Stimulated activated CD8-positive, alpha-beta memory T cell treated with anti-CD3 and anti-CD28 coated beads, Interleukin-4, amount 100 ng/mL, for 24 hours (primary cell): ENCODE measurements at places on chromosomes 3 and 15.

- no peak for DNase-seq
Observed at GRCh38 chr3:197234947-197235914, 63.2 kb downstream of the DLG1 start.

- no peak for DNase-seq
Observed at GRCh38 chr3:182323126-182323700, 470.1 kb upstream of the ATP11B start.

DNA sequence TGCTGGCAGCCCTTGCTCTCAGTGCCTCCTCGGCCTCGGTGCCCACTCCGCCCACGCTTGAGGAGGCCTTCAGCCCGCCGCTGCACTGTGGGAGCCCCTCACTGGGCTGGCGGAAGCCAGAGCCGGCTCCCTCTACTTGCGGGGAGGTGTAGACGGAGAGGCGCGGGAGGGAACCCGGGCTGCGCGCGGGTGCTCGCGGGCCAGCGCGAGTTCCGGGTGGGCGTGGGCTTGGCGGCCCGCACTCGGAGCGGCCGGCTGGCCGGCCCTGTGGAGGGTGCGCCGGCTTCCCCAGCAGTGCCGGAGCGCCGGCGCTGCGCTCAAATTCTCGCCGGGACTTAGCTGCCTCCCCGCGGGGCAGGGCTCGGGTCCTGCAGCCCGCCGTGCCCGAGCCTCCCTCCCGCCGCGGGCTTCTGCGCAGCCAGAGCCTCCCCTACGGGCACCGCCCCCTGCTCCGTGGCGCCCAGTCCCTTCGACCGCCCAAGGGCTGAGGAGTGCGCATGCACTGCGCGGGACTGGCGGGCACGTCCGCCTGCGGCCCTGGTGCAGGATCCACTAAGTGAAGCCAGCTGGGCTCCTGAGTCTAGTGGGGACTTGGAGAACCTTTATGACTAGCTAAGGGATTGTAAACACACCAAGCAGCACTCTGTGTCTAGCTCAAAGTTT is 231.5 kb downstream of the EFHB start:
- no peak for DNase-seq

- DNase-seq, result no peak
Observed at GRCh38 chr3:81197386-81197785, 564.1 kb downstream of the GBE1 start.

DNA sequence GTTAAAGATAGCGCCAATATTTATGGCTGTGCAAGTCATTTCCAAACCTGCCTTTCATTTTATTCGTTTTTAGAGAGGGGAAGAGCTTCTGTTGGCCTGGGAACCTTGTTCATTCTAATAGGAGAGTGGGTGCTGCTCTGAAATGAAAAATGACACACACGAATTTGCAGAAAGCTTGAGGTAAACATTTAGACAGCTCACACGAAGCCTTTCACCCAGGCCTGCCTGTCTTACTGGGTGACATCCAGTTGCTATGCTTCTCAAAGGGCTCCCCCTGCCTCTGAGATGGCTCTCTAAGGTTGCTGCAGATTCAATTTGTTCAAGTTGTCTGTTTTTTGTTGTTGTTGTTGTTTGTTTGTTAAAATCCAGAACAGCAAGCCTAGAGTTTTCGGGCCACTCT is 18.2 kb downstream of the PEX5L start:
- no peak for DNase-seq

- DNase-seq, result no peak
Observed at GRCh38 chr15:74202452-74203401, at the start of gene STRA6. TSS of gene STRA6 (minus strand) at chr15:74202787. CDS start at chr15:74202267, 520 bp downstream.

DNA sequence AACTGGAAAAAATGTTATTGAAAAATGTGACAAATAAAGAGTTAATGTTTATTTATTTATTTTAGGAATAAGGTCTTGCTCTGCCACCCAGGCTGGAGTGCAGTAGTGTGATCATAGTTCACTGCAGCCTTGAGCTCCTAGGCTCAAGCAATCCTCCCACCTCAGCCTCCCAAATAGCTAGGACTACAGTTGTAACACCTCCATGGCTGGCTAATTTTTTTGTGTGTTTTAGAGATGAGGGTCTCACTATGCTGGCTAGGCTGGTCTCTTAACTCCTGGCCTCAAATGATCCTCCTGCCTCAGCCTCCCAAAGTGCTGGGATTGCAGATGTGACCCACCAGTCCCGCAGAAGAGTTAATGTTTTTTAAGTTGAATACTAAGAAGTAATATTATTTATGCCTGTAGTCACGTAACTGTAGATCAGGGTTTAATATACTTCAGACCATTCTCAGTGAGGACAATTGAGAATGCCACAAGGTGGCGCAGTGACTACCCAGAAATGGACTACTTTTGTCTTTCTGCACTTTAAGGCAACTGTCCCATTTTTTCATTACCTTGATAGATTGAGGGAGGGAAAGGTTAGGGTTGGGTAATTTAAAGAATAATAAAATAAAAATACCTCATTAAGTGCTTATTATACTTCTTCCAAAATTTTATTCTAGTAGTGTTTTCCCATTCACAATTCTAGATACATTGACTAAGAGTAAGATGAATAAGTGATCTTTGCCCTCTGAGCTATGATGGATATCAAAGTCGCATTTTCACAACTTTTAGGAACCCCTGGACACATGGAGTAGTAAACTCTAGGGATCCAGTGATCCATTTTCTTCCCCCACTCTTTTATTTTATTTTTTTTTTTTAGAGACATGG is 6.0 kb downstream of the MUC13 start:
- peak; percentile 40 for DNase-seq

DNA sequence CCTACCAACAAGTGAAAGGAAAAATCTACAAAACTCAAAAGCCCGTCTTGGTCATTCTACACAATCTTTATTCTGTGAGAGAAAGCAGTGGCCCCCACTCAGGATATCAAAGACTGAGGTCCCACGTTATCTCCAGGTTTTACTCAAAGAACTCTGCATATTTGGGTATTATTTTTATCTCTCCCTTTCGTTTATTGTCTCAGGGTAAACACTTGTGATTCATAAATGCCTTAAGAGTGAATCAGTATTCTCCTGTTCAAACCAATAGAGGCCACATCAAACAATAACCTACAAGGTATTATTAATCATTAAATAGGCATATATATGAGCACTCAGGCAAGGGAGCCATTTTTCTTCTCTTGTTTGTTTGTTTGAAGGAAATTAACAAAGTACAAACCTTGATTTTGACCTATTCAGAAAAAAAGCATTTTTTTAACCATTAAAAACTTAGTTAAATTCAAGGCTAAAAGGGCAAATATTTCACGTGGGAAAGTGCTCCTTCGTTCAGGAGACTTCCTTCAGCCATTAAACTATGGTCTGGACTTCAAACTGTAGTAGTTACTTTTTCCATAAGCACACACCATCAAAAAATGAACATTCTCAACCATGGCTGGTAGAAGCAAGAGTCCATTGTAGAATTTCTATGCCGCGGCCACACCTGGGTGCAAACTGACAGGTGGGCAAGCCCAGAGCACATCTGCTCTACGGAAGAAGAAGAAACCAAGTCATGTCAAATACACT is 13.9 kb upstream of the HES1 start:
- DNase-seq, result no peak

DNA sequence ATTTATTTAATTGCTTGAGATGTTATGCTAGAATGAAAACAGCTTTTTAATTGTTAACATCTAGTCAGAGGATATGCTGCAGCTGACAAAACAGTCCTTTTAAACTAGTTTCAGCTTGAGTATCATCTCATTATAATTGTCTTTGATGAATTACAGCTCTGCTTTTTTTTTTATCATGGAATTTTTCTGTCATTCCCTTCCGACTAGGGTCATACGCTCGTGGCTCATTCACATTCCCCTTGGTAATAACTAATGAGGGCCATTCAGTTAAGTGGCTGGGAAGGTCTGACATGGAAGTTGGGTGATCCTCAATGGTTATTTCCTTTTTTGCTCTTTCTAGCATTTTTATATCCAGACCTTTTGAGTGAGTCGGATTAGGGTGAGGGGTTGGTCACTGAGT is 77.0 kb downstream of the PGPEP1L start:
- no peak for DNase-seq

GRCh38 chr3:155835341-155836071 is 18.7 kb downstream of the SLC33A1 start:
- DNase-seq, result no peak

GRCh38 chr3:195187609-195188425 is 83.1 kb downstream of the XXYLT1 start:
- no peak for DNase-seq

DNA sequence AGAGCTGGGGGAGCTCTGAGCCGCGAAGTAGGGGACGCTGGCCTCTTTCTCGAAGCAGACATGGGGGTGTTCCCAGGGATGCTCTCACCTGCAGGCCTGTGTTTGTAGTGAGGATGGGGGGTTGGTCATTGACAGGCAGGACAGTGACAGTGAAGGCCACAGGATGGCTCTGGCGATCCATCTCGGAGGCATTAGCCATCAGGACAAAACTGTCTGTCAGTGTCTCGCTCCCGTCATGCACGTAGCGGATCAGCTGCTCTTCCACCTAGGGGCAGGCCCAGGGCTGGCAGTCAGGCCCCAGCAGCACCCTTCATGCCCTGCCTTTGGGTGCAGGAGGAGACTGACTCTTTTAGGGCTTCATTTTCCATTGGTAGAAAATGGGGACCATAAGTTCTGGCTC is 28.0 kb downstream of the CSPG4 start:
- DNase-seq, result no peak

DNA sequence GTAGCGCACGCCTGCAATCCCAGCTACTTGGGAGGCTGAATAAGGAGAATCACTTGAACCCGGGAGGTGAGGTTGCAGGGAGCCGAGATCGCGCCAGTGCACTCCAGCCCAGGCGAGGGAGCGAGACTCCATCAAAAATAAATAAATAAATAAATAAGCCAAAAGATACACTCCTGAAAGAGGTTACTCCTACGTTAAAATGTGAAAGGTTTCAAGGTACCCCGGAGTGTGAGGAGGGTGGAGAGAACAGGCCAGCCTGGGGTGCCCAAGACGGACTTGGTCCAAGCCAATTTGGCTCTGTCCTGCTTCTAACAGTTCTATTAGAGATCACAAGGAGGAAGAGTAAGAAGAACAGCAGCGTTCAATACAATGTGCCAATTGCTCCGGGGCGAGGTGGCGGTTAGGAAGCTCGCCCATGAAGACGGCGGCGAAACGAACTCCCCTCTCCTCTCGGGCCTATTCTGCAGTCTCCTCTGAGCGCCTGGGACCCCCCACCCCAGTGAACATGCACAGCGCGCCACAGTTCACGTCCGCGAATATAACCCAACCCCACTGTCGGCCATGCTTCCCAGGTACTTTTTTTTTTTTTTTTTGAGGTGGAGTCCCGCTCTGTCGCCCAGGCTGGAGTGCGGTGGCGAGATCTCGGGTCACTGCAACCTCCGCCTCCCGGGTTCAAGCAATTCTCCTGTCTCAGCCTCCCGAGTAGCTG is 942 bp downstream of the ELP6 start:
- no peak for DNase-seq

- DNase-seq, result no peak
Observed at GRCh38 chr15:100601617-100602063, 344 bp downstream of the LINS1 start.

GRCh38 chr3:38689774-38690173 is 40.3 kb upstream of the SCN5A start:
- DNase-seq, result no peak

- DNase-seq, result peak; percentile 59
Observed at GRCh38 chr3:44712455-44713075, at the start of gene ZNF502. TSS of gene ZNF502 (plus strand) at chr3:44712660. CDS start at chr3:44720262, 7,602 bp downstream.

GRCh38 chr3:51955175-51955892 is at the start of gene GPR62:
TSS of gene GPR62 (plus strand) at chr3:51955381. CDS start at chr3:51955653, 272 bp downstream.
- no peak for DNase-seq
